Central memory CD4-positive, alpha-beta T cell (primary cell): ENCODE measurements at places on chromosomes 3 and 15.

GRCh38 chr3:10309736-10310135, 11.2 kb downstream of the SEC13 start:
- DNase-seq, result no peak

DNA sequence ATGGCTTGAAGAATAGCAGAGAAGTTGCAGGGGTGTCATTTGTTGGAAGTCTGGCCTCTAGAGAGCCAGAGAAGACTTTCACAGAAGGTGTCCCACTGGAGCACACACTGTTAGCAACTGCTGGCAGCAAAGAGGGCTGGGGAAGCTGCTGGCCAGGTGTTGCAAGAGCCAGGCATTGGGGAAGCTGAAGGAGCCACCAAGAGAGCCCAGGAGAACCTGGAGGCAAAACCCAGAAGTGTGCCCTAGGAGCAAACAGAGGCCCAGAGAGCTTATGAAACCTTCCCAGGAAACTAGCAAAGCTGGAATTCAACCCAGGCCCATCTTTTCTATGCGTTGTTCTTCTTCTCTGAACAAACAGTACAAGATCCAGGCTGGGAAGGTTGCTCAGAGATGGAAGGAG, 132.7 kb upstream of the TRIM42 start:
- DNase-seq, result no peak

DNA sequence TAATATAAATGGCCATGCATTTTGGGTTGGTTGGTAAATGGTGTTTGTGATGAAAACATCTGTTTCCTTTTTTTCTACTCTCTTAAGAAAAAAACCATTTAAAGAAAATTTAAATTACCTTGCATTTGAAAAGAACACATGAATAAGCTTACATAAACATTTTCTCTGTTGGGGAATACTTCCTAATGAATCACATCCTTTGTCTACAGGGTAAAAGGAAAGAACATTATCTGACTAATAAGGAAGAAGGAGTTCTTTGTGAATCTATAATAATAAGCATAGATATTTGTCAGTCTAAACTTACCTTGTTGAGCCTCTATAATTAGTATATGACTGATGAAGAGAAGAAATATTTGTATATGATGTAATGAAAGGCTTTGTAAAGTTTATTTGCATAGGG, 254.1 kb upstream of the ZNF717 start:
- DNase-seq, result no peak

DNA sequence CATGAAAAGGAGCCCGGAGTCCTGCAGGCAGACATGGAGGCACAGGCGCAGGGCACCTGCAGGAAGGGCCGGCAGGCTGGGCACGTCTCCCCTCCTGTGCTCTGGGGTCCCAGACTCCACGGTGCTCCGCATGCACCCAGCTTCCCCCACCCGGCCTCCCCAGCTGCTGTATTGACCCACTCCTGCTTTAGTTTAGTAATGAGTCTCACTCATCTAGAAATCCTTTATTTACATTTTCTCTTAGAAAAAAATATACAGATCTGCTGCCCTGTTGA, 8.5 kb downstream of the MESP2 start:
- DNase-seq, result no peak

- DNase-seq, result no peak
These were observed 102.3 kb upstream of the WDR72 start for GRCh38 chr15:53861792-53862191.

GRCh38 chr3:80492162-80492561, 724.4 kb upstream of the ROBO1 start:
- DNase-seq, result no peak

GRCh38 chr3:42718338-42718737, 15.7 kb upstream of the HHATL start:
- DNase-seq, result no peak

DNA sequence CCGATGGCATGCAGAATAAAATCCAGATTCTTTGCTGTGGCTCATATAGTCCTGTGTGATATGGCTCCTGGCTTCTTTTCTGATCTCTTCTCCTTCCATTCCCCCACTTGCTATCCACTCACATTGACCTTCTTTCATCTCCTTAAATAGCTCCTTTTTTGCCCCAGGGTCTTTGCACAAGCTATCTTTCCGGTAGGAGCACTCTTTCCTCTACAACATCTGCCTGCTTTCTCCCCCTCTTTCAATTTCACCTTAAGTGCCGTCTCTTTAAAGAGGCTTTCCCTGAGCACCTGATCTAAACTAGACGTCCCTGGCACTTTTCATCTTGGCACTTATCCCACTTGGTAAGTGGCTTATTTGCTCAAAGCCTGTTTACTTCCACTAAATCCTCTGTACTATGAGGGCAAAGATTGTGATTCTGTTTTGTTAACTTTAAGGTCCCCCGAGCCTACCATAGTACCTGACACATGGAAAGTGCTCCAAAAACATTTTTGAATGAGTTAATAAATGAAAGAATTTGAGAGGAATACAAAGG, 323.3 kb upstream of the TLE3 start:
- no peak for DNase-seq

- DNase-seq, result no peak
These were observed 189.7 kb upstream of the GBE1 start for GRCh38 chr3:81951106-81951505.

DNA sequence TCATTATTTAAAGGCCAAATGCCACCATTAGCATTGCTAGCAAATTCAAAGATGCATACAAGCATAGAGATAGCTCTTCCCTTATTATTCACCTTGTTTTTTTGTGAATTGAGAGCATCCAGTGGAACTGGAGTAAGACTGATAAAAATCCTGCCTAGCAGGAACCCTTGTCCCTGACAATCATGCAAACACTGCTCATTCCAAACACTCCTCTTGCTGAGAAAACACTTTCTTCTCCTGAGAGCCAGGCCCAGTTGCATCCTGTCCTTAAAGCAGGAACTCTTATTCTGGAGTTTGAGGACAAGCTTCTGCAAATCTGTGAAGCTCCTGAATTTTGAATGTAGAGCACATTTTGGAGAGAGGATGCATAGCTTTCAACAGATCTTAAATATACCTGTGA, 49.3 kb upstream of the KCNMB2 start:
- DNase-seq, result no peak

DNA sequence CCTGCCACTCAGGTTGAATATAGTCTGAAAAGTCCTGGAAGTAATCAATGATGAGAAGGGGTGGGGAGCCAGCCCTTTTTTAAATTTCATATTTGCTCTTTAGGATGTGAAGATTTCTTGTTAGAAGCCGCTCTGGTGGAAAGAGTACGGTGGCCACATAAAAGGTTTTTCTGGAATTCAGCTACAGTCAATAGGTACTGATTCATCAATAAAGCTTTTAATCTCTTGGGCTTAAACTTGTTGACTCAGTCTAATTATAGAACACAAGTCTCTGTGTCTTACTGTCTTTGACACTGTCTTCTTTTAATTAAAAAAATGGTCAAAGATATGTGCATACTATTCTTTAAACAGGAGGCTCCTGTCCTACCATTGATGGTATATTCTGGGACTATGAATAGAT, 99.9 kb upstream of the TP63 start:
- DNase-seq, result no peak

DNA sequence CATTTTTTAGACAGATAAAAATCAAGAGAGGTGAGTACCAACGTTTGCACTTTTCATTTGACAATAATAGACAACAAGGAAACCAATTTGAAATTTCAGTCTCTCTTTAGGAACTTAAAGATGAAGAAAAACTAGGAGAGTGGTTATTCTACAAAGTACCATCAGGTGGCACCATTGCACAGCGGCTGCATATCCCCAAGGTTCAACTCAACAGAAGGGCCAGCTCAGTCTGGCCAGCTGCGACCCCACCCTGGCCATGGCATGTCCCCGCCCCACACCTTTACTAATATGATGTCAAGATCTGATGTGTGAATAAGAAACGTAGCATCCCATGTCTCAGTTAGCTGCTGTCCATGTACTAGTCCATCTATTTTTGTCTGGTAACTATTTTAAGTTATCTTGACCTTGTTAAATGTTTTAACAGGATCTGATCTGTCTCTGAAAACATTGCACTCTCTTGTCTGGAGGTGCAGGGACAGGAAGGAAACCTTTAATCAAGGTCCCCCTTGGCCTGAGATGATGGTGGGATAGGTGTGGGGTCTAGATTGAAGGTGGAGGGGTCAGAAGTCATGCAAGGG, 35.5 kb upstream of the CGNL1 start:
- DNase-seq, result no peak

DNA sequence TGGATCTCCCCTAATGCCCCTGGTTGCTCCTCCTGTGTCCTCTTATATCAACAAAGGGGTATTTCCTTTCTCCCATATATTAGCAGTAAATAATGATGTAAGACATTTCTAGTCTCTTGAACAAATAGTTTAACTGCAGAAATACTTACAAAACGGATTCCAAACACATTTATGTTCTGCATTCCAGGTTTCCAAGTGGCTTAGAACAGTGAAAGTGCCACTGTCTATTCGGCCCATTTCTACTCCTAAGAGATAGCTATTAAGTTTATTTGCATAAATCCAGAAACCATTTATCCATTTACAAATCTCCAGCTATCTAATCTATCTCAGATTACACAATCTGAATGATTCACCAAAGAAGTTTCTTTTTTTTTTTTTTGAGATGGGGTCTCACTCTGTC, 55.8 kb upstream of the FRMD4B start:
- DNase-seq, result no peak

GRCh38 chr15:68497206-68497910, 65.4 kb upstream of the ITGA11 start:
- no peak for DNase-seq

DNA sequence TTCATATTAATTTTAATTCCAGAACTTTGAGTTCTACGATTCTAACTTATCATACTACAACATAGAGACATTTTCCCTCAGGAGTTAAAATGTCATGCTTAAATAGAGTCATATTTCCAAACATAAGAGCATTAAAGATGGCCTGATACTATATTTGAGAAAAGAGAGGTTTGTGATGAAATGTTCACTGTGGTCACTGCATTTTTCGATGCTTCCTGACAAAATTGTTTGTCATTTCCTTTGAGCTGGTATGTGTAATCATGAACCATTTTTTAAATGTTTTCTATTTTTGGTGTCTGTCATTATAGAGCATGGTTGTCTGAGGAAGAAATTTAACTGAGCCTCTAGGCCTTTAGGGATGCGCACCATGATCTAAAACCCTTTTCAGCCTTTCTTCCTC, 721.4 kb upstream of the NR2F2 start:
- DNase-seq, result no peak

- no peak for DNase-seq
These were observed 105.0 kb downstream of the FHIT start for GRCh38 chr3:61146010-61146890.

- DNase-seq, result no peak
These were observed 24.1 kb upstream of the RORA start for GRCh38 chr15:61253186-61253585.

DNA sequence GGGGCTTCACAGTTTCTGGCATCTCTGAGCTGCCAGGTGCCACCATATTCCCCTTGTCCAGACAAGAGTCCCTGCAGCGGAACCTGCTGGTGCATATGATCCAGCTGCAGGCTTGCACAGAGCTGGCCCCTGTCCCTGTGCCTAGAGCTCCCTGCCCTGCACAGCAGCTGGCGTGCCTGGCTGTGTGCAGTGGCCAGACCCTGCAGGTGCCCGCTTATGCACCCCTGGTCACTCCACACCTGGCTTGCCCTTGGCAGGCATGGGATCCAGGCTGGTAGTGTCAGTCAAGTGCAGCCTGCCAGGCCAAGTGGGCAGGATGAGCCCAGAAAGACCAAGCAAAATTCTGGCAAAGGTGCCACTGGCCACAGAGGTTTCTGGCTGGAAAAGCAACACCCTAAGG, 88.6 kb upstream of the TTBK2 start:
- DNase-seq, result no peak

- DNase-seq, result no peak
These were observed 15.1 kb downstream of the SLC6A20 start for GRCh38 chr3:45781271-45781670.

DNA sequence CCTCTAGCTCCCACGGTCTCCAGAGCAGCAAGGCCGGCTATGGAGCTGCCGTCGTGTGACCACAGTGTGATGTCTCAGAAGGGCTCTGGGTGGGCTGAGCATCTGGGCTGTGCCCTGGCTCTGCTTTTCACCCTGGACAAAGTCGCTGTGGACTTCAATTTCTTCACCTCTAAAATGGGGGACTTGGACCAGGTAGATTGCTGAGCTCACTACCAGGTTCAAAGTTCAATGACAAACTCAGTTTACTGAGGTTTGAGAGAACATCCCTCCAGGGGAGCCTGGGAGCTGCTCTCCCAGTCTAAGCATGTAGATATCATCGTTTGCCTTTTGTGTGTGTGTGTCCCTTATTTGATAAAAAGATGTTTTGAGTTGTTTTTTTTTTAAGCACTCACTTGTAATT, 25.1 kb downstream of the RLBP1 start:
- no peak for DNase-seq

- DNase-seq, result no peak
These were observed 99.6 kb downstream of the FNDC3B start for GRCh38 chr3:172138792-172139507.

DNA sequence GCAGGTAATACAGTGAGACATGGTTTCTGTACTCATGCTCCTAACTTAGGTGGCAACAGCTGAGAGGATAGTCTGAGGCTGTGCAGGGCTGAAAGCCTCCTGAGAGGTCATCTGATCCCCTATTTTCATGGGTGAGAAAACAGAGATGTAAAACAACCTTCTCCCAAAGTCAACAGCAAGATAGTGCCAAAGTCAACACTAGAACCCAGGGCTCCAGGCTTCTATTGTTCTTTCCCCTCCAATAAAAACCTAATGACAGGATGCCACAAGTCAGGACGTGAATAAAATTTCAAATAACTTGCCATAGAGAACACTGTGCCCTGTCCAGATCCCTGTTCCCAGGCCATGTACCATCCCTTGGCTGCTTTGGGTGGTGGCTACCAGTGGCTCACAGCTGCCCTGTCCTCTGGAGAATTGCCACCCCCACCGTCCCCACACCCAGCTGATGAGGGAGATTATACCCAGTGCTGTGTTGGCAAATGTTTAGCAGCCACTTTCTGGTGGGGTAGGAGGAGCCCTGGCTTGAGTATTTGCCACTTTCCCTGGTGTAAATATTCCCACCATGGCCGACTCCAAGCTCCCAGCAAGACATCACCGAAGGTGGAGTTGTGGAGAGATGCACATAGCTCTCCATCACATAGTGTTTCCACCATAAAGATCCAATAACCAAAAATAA, 54.8 kb downstream of the SRGAP3 start:
- no peak for DNase-seq

DNA sequence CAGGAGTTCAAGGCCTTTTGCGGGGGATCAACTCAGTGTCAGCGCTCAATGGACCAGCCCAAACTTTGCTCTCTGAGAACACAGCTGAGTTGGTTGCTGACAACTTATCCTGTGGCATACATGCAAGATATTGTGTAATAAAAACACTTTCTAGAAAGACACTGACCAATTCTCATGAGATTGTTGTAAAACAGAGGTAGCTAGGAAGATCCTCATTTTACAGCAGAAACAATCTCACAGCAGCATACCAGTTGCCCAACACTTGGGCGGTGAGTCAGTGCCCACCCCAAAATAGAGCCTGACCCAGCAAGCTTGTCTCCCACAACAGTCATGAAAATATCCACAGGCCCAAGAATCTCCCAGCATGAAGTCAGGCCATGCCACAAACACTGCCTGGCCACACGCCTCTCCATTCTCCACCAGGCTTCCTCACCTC, 18.2 kb downstream of the KLHL6 start:
- DNase-seq, result no peak
